ENCODE measurements at places on chromosomes 13 and 19. TPM values are rescaled to one million over a fixed set of nuclear protein-coding genes. Genes with fewer than 3 reads are reported as not detected.
A peak's percentile ranks its signal among the peaks of the same experiment; 100 is the strongest.

ARHGEF1 gene
- 446 TPM for total RNA-seq

TRPM4 gene
- total RNA-seq: 1.5 TPM

SULT2B1 gene
- not detected for total RNA-seq

- no peak for DNase-seq
Measured at GRCh38 chr13:49098198-49098597, 121.9 kb upstream of the MLNR start.

DNA sequence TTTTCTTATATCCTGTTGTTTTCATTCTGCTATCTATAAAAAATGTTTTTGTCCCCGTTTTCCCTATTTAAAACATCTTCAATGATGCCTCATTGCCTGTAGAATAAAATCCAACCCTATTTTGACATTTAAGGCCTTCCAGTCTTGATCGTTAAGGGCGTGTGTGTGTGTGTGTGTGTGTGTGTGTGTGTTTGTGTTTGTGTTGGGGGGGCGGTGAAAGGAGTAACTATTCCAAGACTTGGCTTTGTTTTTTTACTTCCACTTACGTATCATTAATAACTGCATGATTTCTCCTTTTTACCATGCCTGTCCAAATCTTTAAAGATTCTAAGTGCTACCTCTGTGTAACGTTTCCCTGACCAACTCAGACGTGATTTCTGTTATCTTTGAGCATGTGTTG is 784 bp downstream of the PIBF1 start:
- no peak for DNase-seq

GRCh38 chr19:34359954-34360315 is 5.1 kb upstream of the GPI start:
- no peak for DNase-seq

GRCh38 chr19:29483944-29484581 is 41.7 kb upstream of the VSTM2B start:
- DNase-seq: no peak

DNA sequence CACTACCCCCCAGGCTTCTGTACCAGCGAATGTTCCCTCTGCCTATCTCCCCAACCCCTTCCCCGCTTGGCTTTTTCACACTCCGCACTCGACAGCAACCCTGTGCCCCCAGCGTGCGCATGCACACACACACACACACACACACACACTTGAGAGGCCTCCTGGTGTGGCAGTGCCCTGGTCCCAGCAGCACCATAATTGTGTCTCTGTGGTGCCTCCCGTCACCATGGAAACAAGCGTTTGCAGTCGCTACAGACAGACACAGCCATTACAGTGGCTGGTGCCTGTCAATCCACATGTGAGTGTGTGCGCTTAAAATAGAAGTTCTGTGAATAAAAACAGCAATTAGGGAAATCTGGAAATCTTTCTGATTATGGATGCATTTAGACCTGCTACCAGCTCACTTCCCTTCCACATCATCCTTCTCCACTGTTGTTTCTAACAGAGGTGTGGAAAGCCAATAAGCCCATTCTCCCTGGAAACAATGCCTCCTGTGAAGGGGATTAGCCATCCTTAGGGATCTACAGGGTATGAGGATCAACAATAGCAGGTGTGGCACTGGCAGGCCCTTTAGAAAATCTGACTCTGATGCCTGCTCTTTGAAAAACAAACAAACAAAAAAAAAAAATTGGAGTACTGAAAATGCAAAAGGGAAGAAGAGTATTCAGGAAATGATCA is 146.3 kb downstream of the DCLK1 start:
- no peak for DNase-seq

DNA sequence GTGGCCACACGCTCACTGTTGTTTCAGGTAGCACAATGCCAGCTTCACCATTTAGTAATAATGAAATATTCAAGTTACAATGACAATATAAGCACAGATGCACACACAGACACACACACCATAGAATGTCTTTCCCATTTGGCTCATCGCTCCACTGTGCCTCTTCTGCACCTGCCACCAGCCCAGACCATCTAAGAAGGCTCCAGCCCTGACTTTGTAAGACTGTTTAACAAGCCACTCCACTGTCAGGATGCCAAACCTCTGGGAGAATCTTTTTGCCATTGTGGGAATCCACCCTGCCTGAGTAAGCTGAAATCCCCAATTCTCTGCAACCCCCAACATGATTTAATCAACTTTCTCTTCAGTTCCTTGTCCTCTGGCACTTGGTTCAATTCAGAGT is 60.6 kb downstream of the LHFPL6 start:
- DNase-seq: no peak

DNA sequence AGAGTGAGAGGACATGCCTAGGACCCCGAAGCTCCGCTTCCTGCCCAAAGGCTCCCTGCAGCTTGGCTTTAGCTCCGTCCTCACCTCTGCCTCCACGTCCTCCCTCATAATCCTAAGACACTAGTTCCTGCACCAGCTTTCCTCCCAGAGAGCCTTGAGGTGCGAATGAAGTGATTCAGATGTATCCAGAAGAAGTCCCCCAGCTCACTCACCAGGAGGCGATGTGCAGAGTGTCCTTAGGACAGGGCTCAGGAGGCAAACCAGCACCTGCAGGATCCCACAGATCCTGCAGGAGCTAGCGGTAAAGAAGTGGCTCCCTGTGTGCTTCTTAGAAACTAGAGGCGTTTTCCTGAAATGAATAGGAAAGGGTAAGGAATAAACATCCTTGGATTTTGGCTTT is 109.7 kb downstream of the HSPH1 start:
- DNase-seq: no peak

- DNase-seq: peak; percentile 8
Measured at GRCh38 chr13:43905435-43906031, 25.8 kb downstream of the LACC1 start.
